ENCODE measurements at places on chromosomes 11 and 22.

DNA sequence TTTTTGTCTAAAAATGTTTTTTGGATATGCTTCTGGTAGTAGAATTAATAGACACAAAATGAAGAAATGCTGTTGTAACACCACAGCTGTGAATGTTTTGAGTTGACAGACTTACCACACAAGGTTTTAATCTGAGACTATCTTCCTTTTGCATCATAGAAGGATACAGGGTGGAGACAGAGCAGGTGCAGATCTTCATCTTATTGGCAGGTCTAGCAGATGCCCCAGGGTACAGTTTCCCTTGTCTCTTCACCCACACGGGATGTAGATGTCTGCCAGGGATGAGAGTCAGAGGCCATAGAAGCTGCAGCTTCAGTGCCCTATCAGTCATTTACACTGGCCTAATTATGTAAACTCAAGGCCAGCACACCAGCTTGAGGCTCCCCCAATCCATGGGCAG, 985 bp downstream of the OOSP3 start:
- DNase-seq, result no peak

- no peak for DNase-seq
Measured at GRCh38 chr22:24905909-24906308, 40.6 kb downstream of the LHFPL7 start.

GRCh38 chr22:24427500-24428164, at the start of gene ADORA2A:
TSS of gene ADORA2A (plus strand) at chr22:24427599. CDS start at chr22:24433405, 5,806 bp downstream.
- DNase-seq, result no peak

DNA sequence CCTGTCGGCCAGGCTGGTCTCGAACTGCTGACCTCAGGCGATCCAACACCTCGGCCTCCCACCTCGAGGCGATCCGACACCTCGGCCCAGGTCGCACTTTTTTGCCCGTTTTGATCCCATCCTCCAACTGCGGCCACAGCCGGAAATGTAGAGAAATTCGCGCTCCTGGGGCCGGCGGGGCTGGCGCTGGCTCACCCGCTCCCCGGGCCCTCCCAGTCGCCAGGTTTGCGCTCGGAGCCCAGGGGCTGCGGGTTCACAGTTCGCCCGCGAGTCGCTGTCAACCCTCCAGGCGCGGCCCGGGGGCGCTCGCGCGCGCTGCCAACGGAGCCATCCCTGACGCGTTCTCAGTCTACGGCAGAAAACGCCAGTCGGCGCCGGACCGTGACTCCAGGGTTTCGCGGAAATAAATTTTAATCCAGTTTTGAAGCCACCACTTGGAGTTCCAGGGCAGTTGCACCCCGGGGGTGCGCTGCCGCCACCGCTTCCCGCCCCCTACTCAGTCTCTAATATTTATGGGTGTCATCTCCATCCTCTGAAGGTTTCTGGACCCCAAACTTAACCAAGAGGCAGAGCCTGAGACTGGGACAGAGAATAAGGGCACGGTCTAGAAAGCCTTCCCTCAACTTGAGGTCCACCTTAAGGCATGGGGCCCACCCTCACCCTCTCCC, 1.5 kb upstream of the KLHDC7B start:
- DNase-seq, result no peak

- no peak for DNase-seq
Measured at GRCh38 chr11:65205602-65205967, 23.9 kb downstream of the CAPN1 start.

GRCh38 chr11:1267441-1268100, 41.9 kb downstream of the TOLLIP start:
- DNase-seq, result no peak

GRCh38 chr22:37166675-37167066, 17.0 kb upstream of the IL2RB start:
- DNase-seq, result no peak

- no peak for DNase-seq
Measured at GRCh38 chr22:32389685-32390084, 22.4 kb downstream of the RTCB start.

- DNase-seq, result no peak
Measured at GRCh38 chr11:122163053-122163819, 47.2 kb upstream of the BLID start.

- DNase-seq, result no peak
Measured at GRCh38 chr11:35360055-35360530, 59.3 kb downstream of the SLC1A2 start.

- DNase-seq, result no peak
Measured at GRCh38 chr22:46390105-46390651, 54.7 kb downstream of the TRMU start.

DNA sequence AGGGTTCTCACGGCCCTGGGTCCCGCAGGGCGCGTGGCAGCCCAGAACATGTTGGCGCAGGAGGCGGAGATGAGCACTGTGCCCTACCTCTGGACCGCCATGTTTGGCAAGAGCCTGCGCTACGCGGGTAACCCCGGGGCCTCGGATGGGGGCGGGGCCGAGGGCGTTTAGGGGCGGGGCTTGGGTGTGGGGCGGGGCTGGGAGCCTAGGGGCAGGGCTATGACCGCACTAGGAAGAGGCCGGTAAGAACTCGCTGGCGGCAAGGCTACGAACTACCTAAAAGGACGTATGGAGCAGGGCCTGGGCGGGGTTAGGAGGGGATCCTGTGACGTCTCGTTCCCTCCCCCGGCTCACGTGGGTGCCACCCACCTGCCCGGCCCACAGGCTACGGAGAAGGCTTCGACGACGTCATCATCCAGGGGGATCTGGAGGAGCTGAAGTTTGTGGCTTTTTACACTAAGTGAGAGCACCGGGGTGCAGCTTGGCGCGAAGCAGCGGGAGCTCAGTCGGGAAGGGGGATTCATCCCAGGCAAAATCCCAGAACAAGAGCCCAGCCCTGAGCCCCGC, 2.8 kb upstream of the LZTR1 start:
- DNase-seq, result peak; percentile 91

- DNase-seq, result no peak
Measured at GRCh38 chr11:33775832-33776470, 1.6 kb upstream of the FBXO3 start.

DNA sequence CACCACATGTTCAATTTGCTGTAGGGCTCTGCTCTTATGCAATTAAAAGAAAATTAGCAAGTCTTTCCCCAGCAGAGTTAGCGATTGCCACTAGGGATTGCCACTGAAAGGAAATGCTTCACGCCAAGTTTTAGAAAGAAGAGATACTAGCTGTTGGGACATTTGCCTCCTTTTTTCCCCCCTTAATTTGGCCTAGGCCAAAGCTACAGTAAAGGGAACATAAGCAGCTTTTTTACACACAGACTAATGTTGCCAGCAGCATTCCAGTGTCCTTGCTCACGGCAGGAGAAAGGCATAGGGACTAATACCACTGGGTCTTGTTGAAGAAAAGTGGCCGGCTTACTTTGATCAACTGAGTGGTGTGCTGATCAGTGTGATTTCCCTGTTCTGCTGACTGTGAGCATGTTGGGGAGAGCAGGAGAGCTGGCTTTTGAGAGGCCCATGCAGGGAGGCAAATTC, 71.2 kb downstream of the PHF21A start:
- DNase-seq, result peak; percentile 28

GRCh38 chr11:581342-581741, 5.1 kb downstream of the PHRF1 start:
- DNase-seq, result no peak

DNA sequence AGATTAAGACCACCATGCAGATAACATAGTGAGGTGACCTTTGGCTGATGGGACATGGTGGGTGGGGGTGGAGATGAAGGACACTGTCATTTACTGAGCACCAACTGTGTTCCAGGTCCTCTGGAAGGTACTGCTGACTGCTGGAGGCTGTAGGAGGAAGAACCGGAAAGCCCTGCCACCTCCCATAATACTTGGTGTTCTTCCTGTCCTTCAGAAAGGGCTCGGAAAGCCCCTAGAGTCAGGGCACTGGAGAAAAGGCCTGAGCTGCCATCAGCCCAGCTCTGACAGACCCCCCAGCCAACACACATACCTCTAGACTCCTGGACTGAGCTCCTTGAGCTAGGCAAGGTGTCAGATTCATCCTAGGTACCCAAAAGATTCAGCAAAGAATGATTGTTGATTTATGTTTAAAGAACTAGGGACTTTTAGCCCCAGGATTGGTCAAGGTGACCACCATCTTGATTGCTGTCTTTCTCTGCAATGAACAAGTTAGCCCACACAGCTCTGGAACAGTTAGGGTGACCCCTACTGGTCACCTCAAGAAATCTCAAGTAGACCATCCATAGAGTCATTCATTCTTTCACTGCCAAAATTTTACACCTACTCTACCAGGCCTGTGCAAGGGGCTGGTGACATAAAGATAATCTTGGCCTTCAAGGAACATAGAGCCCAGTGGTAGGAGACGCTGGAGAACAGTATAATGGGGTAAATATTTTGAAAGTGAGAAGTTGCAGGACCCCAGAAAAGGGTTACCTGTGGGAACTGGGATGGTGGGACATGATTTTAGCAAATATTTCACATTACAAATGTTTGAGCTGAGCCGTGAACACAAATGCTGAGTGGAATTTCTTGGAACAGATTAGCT, 39.4 kb downstream of the IRAG1 start:
- DNase-seq, result peak; percentile 28

DNA sequence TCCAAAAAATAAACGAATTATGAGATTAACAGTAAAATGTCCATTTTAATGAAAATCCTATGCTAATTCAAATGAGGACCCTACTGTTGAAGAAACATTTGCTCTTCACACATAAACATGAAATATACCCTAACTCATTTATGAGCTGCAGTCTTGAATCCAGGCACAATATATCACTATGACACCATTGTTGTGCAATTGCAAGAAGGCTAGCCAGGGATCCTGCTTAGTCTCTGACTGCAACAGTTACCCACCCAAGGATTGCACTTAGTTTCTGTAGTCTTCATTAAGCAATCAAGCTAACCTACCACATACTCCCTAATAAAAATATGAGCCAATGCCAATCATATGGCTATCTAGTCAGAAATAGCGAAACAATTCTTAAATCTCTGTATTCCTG, 981.0 kb upstream of the FAT3 start:
- no peak for DNase-seq

DNA sequence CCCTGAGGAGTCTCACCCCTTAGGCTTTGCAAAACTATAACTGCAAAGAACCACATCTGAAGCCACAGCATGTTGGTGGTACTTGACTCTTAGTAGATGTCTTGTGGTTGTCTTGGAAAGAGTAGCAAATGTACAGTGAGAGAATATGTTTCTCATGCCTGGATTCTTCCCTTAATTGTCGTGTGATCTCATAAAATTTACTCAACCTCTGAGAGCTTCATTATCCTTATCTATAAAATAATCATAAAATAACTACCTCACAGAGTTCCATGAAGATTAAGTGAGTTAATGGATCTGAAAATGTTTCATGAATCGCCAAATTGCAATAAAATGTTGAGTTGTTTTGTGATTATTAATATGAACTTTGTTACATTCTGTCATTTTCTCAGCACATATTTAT, 491.5 kb downstream of the METTL15 start:
- DNase-seq, result no peak

DNA sequence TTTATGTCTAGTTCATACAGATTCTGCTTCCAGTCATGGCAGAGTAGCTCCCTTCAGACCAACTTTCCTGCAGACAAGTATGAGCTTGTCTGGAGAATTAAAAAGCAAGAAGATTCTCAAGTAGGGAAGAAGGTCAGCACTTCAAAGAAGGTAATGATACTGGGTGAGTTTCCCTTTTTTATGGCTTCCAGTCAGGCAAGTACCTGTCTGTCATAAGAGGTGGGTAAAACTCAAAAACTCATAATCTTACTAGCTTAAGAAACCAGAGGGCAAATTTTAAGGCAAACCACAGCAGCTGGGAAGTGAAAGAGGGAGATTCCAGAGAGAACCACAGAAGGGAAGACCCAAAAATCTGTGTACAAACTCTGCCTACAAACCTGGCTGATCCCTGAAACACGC, 54.2 kb downstream of the DENND5A start:
- no peak for DNase-seq

- DNase-seq, result no peak
Measured at GRCh38 chr11:125945011-125945796, 640 bp upstream of the VSIG10L2 start.

GRCh38 chr22:28716686-28717085, 24.9 kb downstream of the CHEK2 start:
- DNase-seq, result no peak

GRCh38 chr11:41497974-41498373, 38.5 kb upstream of the LRRC4C start:
- DNase-seq, result peak; percentile 60

- DNase-seq, result no peak
Measured at GRCh38 chr11:26860091-26860780, 133.7 kb upstream of the FIBIN start.

GRCh38 chr11:70528794-70529580, 130.7 kb downstream of the CTTN start:
- DNase-seq, result no peak

DNA sequence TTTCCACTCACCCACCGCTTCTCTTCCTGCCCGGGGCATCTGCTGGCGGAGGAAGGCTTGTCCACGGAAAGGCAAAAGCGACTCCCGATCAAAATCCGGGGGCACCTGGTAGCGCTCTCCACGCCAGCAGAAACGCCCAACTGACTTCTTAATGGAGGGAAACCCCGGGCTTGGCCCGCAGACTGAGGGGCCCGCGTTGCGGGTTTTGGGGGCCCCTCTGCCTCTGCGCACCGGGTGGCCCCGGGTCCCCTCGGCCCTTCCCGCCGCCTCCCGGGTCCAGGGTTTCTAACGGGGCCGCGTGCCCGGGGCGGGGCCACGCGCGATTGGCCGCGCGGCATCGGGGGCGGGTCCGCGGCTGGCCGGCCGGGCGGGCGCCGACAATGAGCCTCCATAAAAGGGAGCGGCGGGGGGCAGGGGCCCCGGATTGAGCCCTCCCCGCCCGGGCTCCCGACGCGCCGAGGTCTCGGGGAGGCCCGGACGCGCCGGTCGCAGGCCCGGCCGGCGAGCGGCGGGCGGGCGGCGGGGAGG, at the start of gene SPINDOC:
TSS of gene SPINDOC (plus strand) at position 422 of the 528 bp plus-strand sequence. CDS start 231 bp downstream, outside the sequence.
- no peak for DNase-seq
